Femur (tissue), 1 donor: ENCODE measurements at places on chromosomes 11 and 22.

GRCh38 chr22:43225609-43226008 lies 38.7 kb upstream of the TTLL12 start:
- no peak for DNase-seq

- no peak for DNase-seq
Observed at GRCh38 chr11:12150831-12151382, 40.5 kb downstream of the MICAL2 start.

- peak; percentile 22 for DNase-seq
Observed at GRCh38 chr11:46339816-46340215, 7.4 kb upstream of the DGKZ start.

- peak; percentile 60 for DNase-seq
Observed at GRCh38 chr11:96272529-96273222, 70.3 kb downstream of the MAML2 start.

- no peak for DNase-seq
Observed at GRCh38 chr11:61140416-61140815, 20.8 kb downstream of the VPS37C start.

GRCh38 chr22:29215012-29215860 lies 9.5 kb downstream of the EMID1 start:
- DNase-seq = no peak

DNA sequence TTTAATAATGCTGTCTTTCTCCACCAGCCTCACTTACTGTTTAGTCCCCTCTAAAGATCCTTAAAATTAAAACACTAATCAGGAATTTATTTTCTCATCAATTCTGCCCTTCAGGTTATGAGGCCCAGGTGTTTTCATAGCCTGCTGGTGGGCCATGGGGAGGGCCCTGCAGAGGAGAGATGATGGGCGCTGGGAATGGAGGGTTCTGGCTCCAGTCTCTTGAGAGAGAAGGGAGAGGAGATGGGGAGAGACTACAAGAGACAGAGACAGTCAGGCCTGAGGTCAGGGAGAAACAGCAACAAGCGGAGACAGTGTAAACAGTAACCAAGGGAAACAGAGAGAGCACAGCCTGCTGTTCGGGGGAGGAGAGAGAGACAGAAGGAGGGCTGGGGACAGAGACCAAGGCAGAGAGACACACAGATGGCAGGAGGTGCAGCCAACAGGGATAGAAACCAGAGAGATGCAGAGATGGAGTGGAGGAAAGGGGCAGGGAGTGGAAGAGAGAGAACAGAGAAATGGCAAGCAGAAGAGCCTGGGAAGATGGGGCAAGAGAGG lies 187.3 kb upstream of the SYT13 start:
- DNase-seq = no peak

- no peak for DNase-seq
Observed at GRCh38 chr11:123611698-123612097, 42.7 kb downstream of the SCN3B start.

- DNase-seq = no peak
Observed at GRCh38 chr11:126267650-126268049, 1.0 kb downstream of the SRPRA start.

DNA sequence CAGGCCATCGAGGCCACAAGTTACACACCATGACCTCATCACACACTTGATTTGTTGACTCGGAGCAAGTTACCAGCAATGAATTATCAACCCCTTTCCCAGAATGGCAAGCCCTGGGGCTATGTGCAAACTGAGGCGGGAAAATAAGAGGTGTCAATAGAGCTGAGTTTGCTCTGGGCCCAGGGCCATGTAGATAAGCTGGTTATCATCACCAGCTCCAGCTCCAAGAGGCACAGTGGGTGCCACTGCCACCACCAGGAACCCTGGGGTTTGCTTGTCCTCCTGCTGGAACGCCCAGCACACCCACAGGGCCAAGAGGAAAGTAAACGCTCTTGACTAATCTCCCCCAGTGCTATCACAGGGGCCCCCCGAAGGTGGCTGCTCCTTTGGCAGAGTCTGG lies 13.0 kb upstream of the VPS37C start:
- DNase-seq = no peak

GRCh38 chr22:45238957-45239680 lies 1.6 kb downstream of the KIAA0930 start:
- DNase-seq = no peak

- DNase-seq = no peak
Observed at GRCh38 chr11:87437844-87438223, 400.1 kb downstream of the TMEM135 start.

- DNase-seq = no peak
Observed at GRCh38 chr22:46935506-46936377, 173.3 kb downstream of the TBC1D22A start.

- no peak for DNase-seq
Observed at GRCh38 chr22:28379951-28380350, 299.7 kb downstream of the TTC28 start.

- DNase-seq = no peak
Observed at GRCh38 chr11:108551651-108552462, 41.7 kb downstream of the EXPH5 start.

- peak; percentile 50 for DNase-seq
Observed at GRCh38 chr11:88337987-88338668, 592 bp upstream of the CTSC start.

- no peak for DNase-seq
Observed at GRCh38 chr11:95720195-95720594, 69.4 kb downstream of the FAM76B start.

- DNase-seq = peak; percentile 56
Observed at GRCh38 chr11:112564228-112564955, 303.7 kb upstream of the PLET1 start.

DNA sequence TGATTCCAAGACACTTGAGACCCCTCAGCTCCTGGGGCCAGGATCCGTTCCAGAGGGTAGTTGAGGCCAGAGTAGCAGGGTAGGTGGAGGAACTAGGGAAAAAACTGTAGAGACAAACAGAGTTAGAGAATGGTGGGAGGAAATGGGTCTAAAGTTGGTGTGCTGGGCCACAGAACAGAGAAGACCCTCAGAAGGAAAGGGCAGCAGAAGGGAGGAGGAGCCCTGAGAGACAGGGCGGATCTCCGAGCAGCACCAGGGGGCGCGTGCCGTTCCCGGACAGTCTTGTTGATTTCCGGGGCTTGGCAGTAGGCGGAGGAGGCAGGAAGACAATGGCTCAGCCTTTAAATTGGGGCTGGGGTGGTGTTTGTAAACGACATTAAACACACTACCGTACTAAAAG lies 2.4 kb upstream of the CECR2 start:
- peak; percentile 36 for DNase-seq
